SJCRH30 (cell line): ENCODE measurements at places on chromosomes 12 and 14.
A peak's percentile ranks its signal among the peaks of the same experiment; 100 is the strongest.

GRCh38 chr12:86663716-86664115 is 407.5 kb upstream of the MGAT4C start:
- DNase-seq: peak; percentile 29

GRCh38 chr14:59823179-59823578 is 47.4 kb downstream of the RTN1 start:
- no peak for DNase-seq

DNA sequence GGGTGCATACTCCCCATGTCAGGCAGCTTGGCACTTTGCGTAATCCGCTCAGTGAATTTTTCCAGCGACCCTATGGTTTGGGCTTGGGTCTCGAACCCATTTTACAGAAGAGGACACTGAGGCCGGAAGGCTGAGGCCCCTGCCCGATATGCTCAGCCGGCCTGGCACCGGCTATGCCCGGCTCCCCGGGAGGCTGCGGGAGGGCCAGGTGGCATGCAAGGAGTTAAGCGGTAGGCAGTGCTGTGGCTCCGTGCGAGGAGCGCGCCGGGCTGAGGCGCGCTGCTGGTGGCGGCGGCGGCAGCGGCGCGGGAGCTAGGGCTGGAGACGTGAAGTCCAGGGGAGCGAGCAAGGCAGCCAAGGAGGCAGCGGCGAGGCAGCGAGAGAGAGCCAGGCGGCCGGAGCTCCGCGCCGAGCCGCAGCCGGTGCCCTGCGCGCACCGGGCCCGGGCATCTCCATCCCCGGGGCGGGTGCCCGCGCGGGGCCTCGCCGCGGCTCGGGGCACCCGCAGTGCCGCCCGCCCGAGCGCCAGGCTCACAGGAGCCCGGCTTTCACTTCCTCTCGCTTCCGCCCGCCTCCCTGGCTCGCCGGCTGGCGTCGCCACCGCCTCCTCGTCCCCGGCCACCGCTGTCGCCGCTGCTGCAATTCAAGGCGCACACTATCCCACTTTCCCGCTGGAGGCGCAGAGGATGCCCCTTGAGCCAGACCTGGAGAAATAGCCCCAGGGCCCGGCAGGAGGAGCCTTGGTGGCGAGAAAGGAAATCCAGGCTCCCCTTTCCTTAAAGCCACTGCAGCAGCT is at the start of gene WSCD2:
WSCD2 (plus strand) TSS at position 272 of the 796 bp plus-strand sequence. CDS start 66,545 bp downstream, outside the sequence.
- no peak for DNase-seq

DNA sequence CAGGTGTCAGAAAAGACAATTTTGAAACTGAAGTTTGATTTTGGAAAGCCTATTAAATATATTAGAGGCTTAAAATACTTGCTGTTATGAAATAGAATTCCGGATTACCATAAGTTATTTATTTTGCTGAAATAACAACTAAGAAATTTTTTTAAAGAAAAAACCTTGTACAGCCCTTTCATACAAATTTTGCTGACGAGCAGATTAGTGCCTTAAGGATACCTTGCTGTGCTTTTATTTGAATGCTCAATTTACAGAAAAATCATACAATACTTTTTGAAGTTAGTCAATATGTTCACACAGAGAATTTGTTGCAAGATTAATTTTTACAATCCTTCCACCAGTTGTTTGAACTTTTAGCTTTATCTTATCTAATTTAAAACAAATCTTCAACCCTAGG is 29.5 kb upstream of the CLEC2D start:
- DNase-seq: no peak
